ENCODE measurements at places on chromosomes 2 and 18.

GRCh38 chr2:75560022-75560767 is 544 bp downstream of the EVA1A start:
- DNase-seq = no peak

DNA sequence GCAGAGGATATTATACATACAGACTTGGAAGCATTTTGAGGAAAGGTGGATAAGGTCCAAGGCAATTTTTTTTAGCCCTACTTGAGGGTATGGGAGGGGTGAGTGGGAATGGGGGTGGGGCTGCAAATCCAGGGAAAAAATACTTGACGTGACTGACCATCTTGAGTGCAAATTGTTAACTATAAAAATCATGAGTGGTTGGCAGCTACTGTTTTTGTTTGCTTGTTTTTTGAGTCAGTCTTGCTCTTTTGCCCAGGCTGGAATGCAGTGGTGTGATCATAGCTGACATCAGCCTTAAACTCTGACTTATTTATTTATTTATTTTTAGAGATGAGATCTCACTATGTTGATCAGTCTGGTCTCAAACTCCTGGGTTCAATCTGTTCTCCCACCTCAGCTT is 458.8 kb downstream of the PIK3C3 start:
- DNase-seq = no peak

DNA sequence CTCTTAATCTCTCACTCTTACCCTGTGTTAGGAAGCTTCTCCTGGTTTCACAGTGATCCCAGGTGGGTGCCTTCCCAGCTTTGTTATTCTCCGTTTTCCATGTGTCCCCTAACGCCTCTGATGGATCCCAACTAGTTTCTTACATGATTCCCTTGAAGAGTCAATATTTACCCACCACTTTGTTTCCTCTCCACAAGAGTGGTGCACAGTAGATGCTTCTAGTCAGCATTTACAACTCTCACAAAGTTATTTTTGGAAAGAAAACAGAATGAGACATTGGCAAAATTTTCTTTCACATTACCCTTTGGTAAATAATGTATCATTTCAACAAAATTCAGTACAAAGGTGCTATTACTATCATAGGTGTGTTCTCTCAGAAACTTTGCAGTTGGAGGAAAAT is 1611.1 kb upstream of the ZEB2 start:
- no peak for DNase-seq

GRCh38 chr2:233165895-233166661 is 85.4 kb upstream of the ATG16L1 start:
- DNase-seq = no peak

- DNase-seq = no peak
Measured at GRCh38 chr18:12401881-12402280, 5.8 kb upstream of the PRELID3A start.

- DNase-seq = no peak
Measured at GRCh38 chr2:6664332-6665061, 201.2 kb downstream of the CMPK2 start.

All from anterior cingulate cortex (tissue), 58 donors.